ENCODE measurements at places on chromosomes 3 and 15.

- DNase-seq = no peak
Observed at GRCh38 chr3:11807686-11808085, 39.0 kb downstream of the TAMM41 start.

GRCh38 chr15:84142888-84143337 lies 92.7 kb upstream of the GOLGA6L4 start:
- peak; percentile 35 for DNase-seq

DNA sequence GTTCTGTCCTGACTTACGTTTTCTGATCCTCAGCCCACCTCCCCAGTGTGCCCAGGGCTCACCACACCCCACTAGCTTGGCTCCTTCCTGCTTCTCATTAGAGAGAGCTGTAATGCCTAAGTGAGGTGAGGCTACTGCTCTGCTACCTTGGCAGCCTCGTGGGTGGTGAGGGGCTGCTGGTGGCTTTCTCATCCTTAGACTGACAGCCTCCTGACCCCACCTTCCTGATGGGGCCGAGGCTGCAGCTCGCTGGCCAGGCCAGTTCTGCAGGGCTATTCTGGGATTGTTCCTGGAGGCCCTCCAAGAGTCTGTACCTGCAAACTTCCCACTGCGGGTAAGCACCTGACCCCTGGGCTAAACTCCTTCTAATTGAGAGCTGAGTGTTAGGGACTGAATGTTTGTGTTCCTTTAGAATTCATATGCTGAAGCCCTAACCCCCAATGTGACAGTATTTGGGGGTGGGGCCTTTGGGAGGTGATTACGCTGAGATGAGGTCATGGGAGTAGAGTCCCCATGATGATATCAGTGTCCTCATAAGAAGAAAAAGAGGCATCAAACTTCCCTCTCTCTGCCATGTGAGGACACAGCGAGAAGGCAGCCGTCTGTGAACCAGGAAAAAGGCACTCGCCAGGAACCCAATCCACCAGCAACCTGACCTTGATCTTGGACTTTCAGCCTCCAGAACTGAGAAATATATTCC lies 38.1 kb upstream of the IQSEC1 start:
- DNase-seq = no peak

- DNase-seq = no peak
Observed at GRCh38 chr3:98109807-98110549, 20.5 kb upstream of the OR5H1 start.

DNA sequence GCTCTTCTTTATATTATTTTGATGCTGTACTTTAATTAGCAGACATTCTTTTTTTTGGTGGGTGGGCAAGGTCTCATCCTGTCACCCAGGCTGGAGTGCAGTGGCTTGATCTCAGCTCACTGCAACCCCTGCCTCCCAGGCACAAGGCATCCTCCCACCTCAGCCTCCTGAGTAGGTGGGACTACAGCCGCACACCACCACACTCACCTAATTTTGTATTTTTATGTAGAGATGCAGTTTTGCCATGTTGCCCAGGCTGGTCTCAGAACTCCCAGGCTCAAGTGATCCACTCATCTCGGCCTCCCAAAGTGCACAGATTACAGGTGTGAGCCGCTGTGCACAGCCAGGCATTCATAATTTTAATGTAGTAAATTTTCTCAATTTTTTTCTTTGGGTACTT lies 608.1 kb downstream of the ZNF385D start:
- no peak for DNase-seq

DNA sequence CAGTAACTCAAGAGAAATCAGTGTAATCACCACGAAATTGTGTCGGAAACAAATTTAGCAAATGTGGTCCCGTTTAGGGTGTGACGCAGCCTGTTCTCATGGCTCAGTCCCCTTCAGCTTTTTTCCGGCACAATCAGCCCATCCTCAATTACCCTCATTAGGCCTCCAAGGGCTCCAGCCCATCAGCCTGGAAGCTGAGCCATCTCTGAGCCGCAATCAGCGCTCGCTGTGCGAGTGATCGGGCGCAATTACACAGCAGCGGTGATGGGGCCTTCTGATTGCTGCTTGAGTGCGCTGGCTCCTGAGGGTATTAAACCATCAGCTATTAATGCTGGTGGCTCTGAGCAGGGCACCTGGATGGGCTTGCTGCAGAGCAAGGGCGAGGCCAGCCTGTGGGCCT lies 55.6 kb downstream of the PLXNA1 start:
- DNase-seq = no peak

GRCh38 chr15:42184736-42185135 lies 23.4 kb downstream of the VPS39 start:
- no peak for DNase-seq

- DNase-seq = no peak
Observed at GRCh38 chr3:45955017-45955647, 11.9 kb downstream of the CXCR6 start.

GRCh38 chr3:53056442-53056841 lies 10.6 kb upstream of the SFMBT1 start:
- DNase-seq = no peak

DNA sequence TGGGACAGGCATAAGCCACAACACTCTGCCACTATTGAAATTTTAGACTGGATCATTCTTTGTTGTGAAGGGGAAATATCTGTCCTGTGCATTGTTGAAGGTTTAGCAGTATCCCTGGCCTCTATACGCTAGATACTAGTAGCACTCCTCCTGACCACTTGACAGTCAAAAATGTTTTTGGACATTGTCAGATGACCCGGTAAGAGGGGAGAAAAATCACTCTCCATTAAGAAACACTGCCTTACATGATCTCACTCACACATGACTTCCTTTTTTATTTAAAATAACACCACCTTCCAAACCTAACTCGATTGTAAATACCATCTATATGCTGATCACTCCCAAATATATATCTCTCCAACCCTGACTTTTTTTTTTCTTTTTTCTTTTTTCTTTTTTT lies 15.3 kb upstream of the HLTF start:
- no peak for DNase-seq

DNA sequence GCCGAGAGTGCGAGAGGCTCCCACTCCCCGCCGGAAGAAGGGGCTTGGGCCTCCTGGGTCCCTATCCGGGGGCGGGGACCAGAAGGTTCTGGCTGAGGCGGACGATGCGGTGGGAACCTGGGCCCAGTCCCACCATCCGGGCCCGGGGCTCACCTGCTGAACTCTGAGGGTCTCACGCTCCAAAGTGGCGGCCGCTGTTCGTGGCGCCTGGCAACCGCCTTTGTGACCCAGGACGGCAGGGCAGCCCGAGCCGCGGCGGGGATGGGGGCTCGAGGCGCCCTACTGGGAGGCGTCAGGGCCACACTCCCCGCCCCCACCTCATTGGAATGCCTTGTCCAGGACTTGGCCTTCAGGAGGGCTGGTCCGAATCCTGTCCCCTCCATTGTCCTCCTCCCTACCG lies at the start of gene FANCD2OS:
Gene FANCD2OS, minus strand, starts transcription at position 165 of the 400 bp plus-strand sequence. CDS start 3,481 bp downstream, outside the sequence.
- DNase-seq = no peak

DNA sequence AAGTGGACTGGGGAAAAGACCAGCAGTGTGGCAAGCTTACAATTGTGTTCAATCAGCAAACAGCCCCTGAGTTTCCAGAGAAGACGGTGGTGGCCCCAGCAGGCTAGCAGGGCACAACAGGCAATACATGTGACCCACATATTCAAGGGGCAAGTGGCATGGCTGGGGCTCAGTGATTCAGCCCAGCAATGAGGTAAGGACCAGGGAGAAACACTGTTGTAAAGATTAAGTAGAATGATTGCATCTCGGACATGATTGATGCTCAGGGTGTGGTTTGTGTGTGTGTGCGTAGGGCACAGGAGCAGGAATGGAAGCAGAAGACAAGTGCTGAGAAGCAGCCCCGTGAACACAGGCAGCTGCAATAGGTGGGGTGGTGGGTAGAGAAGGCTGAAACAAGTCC lies 37.9 kb downstream of the KLHL6 start:
- DNase-seq = no peak

DNA sequence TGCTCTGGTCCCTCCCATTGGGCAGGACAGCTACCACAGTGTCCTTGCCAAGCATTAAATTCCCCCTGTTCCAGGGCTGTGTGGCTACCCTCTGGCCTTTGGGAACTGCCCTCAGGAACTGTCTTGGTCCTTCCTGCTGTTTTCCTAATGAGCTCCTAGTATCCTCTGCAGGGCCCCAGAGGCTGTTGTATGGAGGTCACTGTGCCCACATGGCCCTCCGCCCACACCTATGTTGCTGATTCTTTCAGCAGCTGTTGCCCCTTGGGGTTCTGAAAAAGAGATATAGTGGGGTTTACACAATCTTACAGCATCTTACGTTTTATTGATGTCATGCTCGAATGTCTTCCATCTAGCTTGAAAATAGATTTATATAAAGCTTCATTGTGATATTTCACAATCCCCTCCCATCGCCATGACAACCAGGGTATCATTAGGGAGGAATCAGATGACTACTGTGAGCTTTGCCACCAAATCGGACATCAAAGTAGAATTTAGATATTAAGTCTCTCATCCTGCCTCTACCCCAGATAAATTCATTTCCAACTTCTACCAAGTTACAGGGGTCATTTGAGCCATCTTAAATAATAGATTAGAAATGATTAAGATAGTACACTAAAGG lies 97.1 kb upstream of the NR2E3 start:
- DNase-seq = no peak

DNA sequence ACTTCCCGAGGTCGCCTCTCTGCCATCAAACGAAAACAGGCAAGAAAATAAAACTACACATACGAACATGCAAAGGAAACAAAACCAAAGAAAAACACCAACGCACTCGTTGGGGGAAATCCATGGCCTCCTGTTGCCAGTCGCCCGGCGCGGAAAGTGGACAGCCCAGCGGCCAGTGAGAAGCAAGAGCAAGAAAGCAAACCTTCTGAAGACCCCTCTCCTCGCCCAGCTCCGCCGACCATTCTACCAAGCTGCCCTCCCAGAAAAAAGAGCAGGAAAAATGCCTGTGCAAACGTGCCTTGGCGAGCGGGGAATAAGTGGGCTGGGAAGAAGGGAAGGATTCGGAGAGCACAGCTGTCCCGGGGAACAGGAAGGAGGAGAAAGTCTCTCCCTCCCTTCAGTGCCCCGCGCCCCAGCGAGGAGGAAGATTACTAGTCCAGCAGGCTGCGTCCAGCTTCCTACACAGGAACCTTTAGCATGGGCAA lies 802 bp upstream of the NECTIN3 start:
- no peak for DNase-seq

- DNase-seq = no peak
Observed at GRCh38 chr15:79004336-79004735, 59.5 kb upstream of the CTSH start.

DNA sequence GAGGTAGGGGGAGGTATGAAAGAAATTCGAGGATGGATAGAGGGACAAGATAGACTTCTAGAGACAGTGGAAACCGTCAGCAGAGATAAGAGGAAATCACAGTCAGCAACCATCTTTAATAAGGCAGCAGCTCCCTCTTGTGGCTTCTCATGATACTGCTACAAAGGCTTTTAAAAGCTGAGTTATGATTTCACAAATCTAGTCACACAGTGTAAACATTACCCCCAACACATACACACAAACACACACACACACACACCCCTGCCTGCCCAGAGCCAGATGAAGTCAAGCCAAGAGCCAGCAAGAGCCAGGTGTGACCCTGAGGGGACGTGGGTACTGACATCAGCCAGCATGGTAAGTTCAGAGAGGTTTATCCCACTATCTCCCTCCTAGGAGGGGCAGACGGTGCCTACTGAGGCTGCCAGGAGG lies 18.9 kb upstream of the TGM5 start:
- DNase-seq = no peak

Data from stimulated activated CD8-positive, alpha-beta memory T cell treated with anti-CD3 and anti-CD28 coated beads, Interleukin-4, amount 100 ng/mL, for 4 hours (primary cell).